ENCODE measurements at places on chromosomes 1 and 21. TPM values are rescaled to one million over a fixed set of nuclear protein-coding genes. Genes with fewer than 3 reads are reported as not detected.

DNA sequence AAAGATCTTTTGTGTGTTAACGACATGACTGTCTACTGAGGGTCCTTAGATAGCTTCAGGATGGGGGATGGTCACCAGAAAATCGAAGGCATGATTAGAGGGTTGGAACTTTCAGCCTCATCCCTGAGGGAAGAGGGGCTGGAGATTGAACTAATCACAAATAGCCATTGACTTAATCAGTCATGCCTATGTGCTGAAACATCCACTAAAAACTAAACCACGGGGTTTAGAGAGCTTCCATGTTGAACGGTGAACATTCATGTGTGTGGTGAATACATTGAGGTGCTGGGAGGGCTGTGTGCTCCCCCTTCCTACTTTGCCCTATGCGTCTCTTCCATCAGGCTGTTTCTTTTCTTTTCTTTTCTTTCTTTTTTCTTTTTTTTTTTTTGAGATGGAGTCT is 17.0 kb downstream of the RBP7 start:
- no peak for DNase-seq

The SV2A gene
- total RNA-seq = 1.3 TPM

GRCh38 chr1:155013632-155014031 is 11.0 kb downstream of the ZBTB7B start:
- DNase-seq = no peak

The SIM2 gene
- total RNA-seq = not detected

The RIPPLY3 gene
- total RNA-seq = under 0.01 TPM
